ENCODE measurements at places on chromosomes 7 and 10.

DNA sequence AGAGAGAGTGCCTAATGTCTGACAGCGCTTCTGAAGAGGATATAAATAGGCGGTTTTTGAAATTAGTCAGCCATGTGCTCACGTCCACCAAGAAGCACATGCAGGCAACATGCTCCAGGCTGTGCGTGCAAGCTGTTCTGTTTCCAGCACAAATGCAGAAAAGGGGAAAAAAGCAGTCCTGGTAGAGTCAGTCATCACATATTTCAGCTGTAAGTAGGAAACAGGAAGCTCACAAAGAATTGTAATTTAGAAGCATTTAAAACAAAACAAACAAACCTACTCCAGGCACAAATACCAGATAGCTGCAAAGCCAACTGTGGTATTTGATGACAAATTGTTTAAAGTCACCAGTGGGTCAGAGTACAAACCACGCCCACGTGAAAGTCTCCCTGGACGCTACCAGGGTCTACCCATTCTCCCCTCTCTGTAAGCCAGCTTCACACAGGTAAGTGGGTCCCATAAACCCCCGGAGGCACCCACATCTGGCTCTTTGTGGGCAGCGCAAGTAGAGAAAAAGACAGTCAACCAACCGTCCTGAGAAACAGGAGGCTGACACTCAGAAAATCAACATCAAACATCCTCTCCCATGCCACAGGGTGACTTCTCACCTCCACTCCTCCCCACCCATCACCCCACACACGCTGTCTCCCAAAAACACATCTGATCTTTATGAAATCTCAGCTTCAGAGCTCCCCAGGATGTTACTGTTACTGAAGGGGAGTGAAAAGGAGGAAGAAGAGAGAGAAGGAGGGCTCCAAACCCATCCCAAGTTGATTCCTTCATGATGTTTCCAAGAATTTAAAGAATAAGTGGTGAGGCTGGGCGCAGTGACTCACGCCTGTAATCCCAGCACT lies 186.4 kb downstream of the FAM107B start:
- DNase-seq, result no peak

DNA sequence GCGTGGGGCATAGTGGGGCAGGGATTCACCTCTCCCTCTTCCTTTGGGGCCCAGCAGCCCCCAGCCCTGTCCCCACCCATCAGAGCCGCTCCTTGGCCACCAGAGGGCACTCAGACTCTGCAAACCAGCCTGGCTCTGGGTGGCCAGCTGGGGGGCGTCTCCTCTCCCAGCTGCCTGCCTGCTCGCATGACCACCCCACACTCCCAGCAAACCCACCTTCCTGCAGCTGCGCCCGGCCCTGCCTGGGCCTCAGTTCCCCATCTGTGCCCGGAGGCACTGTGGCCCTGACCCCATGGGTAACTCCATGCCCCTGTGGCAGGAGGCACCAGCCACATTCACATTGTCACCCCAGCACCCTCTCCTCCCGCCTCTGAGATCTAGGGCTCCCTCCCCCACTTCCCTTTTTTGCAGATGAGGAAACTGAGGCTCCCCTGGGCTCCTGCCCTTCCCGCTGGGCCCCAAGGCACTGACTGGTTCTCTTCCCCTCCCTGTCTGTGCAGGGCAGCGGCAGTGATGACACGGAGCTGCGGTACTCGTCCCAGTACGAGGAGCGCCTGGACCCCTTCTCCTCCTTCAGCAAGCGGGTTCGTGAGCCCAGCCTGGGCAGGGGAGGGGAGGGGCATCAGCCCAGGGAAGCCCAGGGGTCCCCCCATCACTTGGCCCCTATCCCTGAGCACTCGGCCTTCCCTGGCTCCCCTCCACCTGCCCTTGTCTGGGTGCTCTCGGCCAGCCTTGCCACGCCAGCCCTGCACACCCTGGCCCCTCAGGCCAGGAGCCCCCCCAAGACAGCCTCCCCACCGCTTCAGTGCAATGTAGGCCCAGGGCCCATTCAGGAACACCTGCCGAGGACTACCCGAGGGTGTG lies 6.9 kb upstream of the SH2B2 start:
- peak; percentile 43 for DNase-seq

- no peak for DNase-seq
Measured at GRCh38 chr7:84261509-84261908, 66.9 kb upstream of the SEMA3A start.

DNA sequence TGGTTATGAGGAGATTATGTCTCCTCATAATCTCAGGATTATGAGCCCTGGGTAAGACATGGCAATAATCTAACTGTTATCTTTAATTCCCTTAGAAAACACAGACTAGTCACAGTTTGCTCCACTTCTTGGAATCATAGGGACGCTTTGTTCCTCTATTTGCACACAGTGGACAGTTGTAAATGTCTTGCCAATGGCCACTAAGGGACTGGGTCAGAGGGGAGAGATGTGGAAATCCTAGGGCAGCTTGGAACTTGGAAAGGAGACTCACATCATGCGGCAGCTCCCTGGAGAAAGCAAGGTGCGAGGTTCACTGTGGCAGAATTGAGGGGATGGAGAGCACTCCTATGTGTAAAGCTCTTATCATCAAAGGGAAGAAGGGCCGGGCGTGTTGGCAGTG lies 266.1 kb downstream of the PRPF18 start:
- no peak for DNase-seq

GRCh38 chr10:87750001-87750671 lies 67.9 kb downstream of the ATAD1 start:
- DNase-seq, result no peak

DNA sequence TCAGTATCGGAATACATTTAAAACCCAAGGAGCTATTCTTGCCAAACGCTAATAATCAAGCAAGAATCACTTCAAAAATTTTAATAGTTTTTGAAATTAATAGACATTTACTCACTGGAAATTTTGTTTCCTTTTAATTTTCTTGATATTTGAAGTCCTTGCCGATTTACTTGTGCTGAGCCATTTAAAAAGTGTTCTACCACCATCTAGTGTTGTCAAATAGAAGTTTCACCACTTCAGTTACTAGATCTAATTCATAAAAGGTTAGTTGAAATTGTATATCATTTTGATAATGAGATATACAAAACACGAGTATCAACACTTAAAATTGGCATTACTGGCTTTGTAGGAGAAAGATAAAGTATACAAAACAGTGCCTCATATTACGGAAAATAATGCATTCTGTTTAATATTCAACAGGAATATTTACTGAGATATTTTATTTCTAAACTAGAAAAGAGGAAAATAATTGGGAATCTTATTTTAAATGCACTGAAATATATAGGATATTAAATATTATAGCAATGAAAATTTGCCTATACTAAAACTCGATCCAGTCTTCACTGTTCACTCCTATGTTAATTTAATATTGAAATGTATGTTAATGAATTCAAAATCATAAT lies 664.8 kb upstream of the SEMA3D start:
- no peak for DNase-seq

DNA sequence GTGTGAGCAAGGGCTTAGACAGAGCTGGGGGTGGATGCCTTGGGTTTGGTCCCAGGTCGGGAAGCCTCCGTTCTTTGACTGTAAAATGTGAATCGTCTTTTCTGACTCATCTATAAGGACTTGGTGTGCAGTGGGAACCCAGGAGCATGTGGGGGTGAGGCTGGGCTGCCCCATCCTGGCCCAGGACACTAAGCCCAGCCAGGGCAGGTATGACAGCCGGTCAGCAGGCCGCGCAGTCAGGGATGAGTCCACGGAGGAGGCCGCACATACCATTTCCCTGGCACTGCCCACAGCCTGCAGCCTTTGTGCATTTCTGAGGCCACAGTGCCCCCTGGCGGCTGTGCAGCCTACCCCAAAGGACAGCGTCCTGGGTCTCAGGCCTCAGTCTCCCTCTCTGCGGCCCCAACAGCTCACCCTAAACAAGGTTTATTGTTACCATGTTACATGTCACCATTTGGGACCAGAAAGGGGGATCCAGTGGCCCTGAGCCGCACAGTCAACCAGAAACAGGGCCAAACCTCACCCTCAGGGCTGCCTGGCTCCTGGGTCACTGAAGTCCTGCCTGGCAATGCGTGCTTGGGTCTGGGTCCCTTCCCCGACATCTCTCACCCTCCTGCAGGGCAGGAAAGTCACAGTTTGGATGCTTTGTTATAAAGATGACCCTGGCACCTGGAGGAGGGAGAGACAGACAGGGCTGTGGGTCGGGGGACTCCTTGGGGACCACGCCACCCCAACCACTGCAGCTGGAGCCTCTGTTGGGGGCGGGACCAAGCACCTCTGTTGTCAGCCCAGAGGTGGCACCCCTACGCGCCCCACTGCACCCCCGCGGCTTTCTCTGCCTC lies 14.4 kb upstream of the SH2B2 start:
- DNase-seq, result peak; percentile 73

DNA sequence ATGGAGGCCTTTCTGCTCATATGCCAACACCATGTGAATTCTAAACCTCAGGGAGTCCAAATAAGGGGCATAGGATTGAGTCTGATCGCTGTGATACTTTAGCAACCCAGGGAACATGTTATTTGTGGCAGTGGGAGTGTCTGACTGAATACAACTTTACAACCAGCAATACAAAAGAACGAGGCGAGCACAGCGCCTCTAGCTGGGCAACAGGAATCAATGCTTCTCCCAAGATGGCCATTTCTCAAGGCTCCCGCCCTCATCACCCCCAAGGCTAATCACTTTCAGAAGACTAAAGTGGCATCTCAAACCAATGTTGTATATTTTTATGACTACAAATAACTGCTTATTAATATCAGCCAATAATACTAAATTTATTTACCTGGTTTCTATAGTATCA lies 28.1 kb downstream of the YWHAG start:
- no peak for DNase-seq

- DNase-seq, result no peak
Measured at GRCh38 chr10:21969326-21970287, 33.9 kb downstream of the DNAJC1 start.

DNA sequence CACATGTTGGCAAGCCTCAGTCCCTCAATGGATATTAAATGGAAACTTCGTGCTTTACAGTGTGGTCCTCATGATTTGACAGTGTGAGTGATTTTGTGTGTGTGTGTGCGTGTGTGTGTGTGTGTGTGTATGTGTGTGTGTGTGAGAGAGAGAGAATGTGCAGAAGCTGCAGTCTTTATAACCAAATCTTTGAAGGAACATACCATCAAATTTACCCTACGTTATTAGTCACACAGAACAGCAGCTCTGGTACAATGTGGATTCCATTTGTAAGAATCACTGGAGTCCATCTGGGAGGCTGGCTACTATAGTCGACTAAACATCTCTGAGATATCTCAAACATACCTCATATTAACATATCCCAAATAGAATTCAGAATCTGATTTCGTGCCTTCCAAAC lies 928.0 kb upstream of the POT1 start:
- DNase-seq, result no peak

GRCh38 chr10:61786728-61787127 lies 114.8 kb upstream of the ARID5B start:
- no peak for DNase-seq

DNA sequence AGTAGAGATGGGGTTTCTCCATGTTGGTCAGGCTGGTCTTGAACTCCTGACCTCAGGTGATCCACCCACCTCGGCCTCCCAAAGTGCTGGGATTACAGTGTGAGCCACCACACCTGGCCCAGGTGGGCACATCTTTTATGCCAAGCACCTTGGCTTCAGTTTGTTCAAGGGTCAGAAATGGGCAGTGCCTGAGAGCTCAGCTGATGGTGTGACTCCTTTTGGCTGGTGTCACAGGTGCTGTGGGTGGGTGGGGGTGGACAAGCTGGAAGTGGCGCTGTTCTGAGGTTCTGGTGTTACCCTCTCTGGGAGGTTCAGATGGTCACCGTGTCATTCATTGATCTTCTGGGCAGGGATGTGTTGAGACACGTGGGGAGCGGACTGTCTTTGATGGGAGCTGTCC lies 11.5 kb downstream of the ADCY1 start:
- DNase-seq, result no peak

DNA sequence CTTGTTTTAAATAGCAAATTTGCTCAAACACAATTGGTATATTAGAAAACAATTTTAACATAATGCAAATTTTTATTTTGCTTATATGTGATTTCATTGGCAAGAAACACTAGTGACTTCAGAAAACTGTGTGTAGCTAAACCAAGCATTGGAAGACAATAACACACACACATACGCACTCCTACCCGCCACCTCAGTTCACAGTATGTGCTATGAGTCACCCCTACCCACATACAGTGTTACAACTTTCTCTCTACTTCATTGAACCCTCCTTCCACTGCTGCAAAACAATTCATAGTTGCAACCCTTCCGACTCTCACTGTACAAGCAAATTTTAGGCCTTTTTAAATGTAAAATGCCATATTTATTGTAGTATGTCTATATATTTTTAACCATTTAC lies 119.9 kb upstream of the THSD7A start:
- no peak for DNase-seq

DNA sequence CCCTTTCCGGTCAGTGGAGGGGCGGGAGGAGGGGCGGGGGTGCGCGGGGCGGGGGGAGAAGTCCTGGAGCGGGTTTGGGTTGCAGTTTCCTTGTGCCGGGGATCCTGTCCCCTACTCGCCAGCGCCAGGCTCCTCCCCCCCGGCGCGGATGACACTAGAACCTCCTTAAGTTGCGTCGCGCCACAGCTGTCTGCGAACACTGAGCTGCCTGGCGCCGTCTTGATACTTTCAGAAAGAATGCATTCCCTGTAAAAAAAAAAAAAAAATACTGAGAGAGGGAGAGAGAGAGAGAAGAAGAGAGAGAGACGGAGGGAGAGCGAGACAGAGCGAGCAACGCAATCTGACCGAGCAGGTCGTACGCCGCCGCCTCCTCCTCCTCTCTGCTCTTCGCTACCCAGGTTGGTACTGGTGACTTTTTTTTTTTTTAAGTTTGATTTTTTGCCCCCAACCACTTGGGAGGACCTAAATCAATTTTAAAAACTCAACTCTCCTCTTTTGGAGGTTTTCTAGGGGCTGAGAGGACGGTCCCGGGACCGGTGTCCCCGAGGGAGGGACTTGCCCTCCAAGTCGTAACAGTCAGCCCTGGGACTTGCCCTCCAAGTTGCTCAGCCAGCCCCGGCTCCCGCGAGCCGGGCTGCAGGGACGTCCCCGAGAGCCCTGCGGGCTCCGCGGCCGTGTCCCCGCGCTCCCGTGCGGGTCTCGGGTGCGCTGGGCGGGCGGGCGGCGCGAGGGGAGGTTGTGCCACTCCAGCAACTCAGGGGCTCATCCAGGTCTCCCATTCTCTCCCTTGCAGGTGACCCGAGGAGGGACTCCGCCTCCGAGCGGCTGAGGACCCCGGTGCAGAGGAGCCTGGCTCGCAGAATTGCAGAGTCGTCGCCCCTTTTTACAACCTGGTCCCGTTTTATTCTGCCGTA lies at the start of gene GATA3:
Gene GATA3 (plus strand): TSS at position 195 of the 914 bp plus-strand sequence. CDS start 968 bp downstream, outside the sequence.
- peak; percentile 69 for DNase-seq

DNA sequence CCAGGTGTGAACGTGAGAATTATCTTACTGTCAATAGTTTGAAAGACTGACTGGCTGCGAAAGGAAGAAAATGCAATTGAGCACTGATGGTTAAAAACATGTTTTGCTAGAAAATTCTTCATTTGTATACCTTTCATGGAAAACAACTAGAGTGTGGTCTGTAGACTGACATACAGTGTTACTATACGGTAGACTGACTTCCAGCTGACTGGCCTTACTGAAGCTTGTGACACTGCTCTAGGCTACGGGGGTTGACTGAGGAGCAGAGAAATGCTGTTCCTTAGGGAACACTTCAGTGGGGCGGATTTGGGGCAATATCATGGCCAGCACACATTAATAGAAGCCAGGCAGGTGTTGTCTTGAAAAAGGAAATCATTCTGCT lies 25.9 kb upstream of the DDC start:
- DNase-seq, result no peak

- DNase-seq, result no peak
Measured at GRCh38 chr7:72326365-72326764, 85.8 kb downstream of the CALN1 start.

All from effector CD8-positive, alpha-beta T cell (primary cell).